Hypothalamus (tissue), 51 donors: ENCODE measurements at places on chromosomes 3 and 15.

DNA sequence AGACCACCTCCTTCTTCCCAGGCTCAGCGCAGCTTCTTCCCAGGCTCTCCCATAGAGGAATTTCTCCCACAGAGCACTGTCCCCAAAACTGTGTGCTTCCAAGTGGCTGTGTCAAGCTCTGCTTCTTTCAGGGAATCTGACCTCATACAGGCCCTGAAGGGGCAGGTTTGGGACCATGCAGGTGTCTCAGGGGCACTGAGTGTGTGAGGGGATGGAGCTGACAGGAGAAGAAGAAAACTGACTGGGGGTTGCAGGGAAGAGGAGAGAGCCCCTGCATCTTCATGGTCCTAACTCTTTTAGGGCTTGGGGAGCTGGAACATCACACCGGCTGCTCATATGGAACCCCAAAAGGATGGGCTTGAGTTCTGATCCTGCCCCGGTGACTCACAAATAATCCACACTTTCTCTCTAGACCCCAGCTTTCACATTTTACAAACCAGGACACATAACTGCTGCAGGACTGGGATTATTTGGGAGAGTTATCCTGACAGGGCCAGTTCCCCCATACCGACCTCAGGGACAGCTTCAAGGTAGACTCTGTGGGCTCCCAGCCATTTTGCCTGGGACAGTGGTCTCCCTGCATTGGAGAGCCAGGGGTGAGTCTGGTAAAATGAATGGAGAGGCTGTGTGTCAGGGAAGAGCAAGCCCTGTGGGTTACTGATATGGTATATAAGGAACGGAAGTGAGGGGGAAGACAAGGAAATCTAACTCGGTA is 316.1 kb downstream of the TLE3 start:
- DNase-seq, result no peak

GRCh38 chr3:196377321-196377720 is 39.1 kb upstream of the TM4SF19 start:
- no peak for DNase-seq

DNA sequence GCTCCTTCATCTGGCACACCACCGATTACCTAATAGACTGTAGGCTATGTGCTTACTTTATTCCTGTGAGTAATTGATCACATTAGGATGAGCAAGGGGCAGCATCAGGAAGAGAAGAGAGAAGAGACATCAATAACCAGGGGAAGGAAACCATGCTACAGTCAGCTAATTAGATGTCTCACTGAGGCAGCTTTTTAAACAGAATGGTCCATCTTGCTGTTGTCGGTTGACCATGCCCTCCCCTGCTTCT is 278.4 kb downstream of the RPLP1 start:
- no peak for DNase-seq

DNA sequence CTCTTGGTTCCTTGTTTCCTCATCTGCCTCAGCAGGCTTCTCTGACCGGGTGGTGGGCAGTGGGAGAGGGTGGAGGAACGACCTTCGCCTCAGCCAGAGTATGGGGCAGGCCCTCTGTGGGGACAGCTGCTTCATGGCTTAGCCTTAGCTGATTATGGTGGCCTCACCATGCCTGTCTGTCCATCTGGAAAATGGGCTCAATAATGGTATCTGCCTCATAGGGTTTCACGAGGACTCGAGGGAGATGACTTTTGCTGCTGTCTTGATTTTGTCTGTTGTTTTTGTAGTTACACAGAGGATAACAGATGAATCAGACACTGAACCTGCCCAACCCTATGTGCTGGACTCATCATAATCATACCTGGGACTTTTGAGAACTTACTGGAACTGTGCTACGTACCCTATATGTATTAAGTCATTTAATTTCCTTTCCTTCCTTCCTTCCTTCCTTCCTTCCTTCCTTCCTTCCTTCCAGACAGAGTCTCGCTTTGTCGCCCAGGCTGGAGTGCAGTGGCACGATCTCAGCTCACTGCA is 46.5 kb downstream of the CDC25A start:
- DNase-seq, result no peak

- DNase-seq, result no peak
These were observed 73.5 kb upstream of the CSPG5 start for GRCh38 chr3:47652142-47652541.

GRCh38 chr3:41204369-41204768 is 5.1 kb downstream of the CTNNB1 start:
- DNase-seq, result no peak

DNA sequence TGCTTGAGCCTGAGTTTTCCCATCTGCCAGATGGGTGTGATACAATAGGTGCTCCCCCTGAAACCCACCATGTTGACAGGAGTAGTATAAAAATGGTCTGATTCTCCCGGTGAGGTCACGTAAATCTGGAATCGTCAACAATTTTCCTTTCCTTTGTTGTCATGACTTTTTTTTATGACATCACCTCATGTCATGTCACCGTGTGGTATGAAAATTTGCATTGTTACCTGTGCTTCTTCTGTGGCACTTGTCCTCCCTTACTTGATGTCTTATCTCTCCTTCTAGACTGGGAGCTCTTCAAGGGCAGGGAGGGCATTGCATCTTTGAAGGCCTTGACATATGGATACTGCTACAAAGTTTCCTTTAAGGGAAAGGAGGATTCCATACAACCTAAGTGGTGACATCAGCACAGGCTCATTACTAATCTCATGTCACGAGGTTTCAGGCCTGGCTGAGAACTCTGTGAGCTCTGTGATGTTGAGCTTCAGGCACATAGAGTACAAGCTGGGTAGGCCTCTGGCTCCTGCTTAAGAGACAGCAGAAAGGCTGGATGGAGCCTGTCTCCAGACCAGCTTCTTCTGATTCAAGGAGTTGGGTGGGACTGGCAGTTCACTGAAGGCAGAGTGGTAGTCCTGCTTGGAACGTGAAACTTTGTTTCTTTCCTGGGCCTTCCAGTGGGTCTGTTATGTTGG is 66.3 kb downstream of the LPP start:
- DNase-seq, result no peak

DNA sequence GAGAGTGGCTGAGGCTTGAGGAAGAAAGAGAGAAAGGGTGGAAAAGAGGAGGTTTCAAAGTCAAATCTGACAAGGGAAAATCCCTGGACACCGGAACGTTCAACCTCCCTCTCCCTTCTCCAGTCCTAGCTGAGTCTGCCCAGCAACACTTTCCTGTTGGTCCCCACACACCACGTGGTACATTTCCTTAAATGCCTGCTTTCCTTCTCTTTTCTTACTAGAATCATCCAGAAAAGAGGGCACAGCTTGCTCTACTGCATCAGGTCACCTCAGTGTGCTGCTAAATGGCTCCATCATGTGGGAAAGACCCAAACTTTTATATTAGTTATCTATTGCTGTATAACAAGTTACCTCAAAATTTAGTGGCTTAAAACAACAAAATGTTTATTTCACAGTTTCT is 181.2 kb downstream of the NECTIN3 start:
- no peak for DNase-seq

GRCh38 chr3:63824309-63824708 is 5.2 kb downstream of the C3orf49 start:
- DNase-seq, result no peak

DNA sequence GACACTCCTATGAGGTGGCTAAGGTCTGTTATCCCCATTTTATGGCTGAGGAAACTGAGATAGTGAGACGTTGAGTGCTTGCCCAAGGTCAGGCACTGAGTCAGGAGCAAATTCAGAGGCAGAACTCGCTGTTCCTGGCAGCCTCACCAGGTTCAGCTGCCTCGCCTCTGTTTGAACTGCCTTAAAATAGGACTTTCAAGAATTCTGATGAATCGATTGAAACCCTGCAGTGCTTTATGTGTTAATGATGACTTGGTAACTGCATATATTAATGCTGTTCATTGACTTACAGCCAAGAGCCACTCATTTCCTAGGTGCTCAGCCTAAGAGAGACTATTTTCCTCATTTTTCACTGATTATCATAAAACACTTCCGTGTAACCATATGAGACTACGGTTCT is 79.5 kb upstream of the BHLHE40 start:
- DNase-seq, result no peak

DNA sequence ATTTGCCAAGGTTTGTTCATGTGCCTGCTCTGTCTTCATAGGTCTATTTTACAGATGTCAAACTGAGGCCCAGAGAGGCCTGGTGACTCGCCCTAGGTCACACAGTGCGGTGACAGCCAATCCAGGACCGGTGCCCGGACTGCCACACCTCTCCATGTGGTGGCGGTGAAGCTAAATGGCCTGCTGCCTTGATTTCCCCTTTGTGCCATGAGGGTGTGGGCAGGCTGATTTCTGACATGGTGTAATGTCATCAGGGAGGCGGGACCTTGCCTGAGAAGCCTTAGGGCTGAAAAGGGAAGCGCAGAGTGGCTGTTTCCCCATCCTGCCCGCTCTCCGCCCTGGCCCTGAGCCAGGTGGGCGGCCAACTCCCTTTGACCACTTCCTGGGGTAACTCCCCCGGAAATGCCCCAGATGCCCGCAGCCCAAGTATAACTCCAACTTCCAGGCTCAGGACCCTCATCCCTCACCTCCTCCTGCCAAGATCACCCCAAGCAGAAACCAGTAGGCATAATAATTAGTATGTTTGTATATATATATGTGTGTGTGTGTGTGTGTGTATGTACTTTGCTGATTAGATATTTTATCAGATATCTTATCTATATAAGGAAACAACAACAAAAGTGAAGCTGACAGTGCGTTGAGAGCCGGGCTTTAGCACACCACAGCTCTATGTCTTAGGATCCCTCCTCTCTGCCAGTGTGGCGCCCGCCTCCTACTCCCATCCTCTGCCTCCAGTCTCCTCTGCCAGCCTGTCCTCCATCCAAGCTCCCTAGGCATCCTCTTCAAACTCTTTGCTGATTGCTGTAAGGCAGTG is 63.9 kb downstream of the IQSEC1 start:
- DNase-seq, result no peak

GRCh38 chr3:140816372-140817195 is 125.1 kb upstream of the SLC25A36 start:
- no peak for DNase-seq

DNA sequence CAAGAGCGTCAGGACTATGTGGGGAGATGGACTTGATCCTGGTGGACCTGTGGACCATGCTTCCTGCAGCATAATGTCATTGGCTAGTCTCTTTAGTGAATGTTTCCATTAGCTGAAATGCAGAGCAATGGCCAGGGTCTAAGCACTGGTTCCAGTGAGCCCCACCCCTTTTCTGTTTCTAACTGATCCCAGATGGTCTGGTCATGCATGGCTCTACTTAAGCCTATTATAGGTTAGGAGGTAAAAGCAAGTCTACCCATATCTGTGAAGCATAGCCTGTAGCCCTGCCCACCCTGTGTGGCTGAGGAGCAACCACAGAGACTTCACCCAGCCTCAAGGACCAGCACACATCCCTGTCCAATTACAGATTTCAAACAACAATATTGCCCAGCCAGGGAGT is 419.2 kb downstream of the ZNF385D start:
- no peak for DNase-seq
